ENCODE measurements at places on chromosomes 1 and 21.
A peak's percentile ranks its signal among the peaks of the same experiment; 100 is the strongest.

- DNase-seq = no peak
Observed at GRCh38 chr1:51850420-51851223, 27.9 kb downstream of the NRDC start.

DNA sequence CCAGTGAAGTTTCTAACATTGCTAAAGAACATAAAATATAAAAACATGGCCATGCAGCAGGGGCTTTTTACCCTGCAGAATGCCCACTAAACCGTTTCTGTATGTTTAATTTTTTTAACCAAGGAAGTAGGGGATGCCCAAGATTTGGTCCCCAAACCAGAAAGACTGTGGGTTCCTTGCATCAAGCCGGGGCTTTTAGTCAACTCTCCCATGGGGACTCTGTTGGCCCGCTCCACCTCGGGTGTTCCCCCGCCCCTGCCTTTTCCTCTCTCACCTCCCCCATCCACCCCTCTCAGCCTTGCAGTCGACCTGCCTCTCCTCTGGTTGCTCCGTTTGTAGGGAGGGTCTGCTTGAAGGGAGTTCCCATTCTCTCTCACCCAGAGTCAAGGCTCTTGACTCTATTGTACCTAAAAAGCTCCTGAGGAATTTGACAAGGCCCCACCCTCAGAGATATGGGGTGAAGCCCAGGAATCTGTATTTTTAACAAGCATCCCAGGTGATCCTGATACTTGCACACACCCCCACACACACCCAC is 117.5 kb downstream of the TOMM20 start:
- peak; percentile 53 for DNase-seq

DNA sequence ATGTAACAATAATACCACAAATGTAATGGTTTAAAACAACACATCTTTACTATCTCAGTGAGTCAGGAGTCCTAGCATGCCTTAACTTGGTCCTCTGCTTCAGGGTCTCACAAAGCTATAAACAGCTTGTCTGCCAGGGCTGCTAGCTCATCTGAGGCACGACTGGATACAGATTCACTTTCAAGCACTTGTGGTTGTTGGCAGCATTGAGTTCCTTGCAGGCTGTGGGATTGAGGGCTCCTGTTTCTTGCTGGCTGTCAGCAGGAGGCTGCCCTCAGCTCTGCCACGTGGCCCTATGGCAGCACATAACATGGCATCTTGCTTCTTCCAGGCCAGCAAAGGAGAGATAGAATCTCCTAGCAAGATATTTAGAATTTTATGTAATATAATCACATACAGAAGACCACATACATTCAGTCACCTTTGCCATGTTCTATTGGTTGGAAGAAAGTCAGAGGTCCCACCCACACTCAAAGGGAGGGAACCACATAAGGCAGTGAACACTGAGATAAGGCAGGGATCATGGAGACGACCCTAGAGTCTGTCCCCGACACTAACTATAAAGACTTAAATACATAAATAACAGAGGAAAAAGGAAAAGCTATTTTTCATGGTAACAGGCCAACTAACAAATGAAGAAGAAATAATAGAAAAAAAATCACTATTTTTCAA is 18.9 kb upstream of the IPP start:
- DNase-seq = no peak

DNA sequence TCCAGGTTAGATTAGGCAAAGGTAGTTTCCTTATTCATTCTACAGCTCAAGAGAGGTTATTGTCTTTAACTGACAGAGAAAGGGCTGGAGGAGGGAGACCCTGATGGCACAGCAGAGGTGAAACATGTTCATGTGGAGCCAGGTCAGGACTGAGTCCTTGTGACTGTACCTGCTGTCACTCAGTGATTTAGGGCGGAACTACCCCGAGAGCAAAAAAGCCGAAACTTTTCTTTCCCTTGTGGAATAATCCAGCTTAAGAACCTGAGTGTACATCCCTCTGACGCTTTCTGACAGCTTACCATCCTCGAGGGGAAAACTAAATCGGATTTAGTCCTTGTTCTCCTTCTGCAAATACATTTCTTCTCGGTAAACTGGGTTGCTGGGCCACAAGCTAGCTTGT is 273.2 kb downstream of the BACH1 start:
- no peak for DNase-seq

GRCh38 chr21:17427831-17428483 is 84.9 kb upstream of the CXADR start:
- DNase-seq = no peak

- DNase-seq = no peak
Observed at GRCh38 chr1:158248771-158249170, 5.5 kb upstream of the CD1A start.

- no peak for DNase-seq
Observed at GRCh38 chr1:83932281-83932680, 66.7 kb downstream of the TTLL7 start.

- DNase-seq = peak; percentile 44
Observed at GRCh38 chr1:92973203-92973897, 12.1 kb upstream of the DIPK1A start.

DNA sequence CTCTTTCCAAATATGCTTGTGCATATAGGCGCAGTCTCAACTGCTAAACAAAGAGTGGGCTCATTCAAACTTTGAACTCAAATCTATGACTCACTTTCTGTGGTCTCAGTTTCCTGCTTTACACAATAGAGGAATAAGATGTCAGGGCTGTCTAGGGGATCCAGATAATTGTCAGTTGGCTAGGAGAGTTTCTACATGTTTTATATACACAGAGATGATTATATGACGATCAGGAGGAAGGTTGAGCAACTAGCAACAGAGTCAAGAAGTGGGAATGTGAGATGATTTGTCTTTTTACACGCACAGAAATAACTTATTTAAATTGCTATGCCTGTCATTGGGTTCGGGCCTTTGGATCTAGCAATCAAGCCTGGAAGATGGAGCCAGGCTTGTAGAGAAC is 299.4 kb upstream of the LYPLAL1 start:
- DNase-seq = no peak

GRCh38 chr1:236848274-236848923 is 53.3 kb downstream of the MTR start:
- no peak for DNase-seq

GRCh38 chr1:15953294-15953771 is 22.6 kb downstream of the ZBTB17 start:
- DNase-seq = no peak

DNA sequence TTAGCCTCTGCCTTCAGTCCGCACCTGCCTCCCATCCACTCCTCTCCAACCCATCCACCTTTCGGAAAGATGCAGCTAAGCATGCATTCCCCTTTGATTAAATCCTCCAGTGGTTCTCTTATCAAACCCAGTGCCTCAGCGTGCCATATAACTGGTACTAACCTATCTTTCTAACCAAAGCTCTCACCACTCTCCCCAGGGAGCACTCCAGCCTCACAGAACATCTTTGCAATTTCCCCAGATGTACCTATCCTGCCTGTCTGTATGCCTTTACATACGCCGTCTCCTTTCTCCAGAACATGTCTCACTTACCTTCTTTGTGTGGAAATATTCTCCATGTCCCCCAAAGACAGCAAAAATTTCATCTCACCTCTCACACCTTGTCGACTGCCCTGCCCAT is 80.0 kb downstream of the SLC25A24 start:
- DNase-seq = no peak

- DNase-seq = no peak
Observed at GRCh38 chr21:15552914-15553494, 176.8 kb upstream of the USP25 start.

DNA sequence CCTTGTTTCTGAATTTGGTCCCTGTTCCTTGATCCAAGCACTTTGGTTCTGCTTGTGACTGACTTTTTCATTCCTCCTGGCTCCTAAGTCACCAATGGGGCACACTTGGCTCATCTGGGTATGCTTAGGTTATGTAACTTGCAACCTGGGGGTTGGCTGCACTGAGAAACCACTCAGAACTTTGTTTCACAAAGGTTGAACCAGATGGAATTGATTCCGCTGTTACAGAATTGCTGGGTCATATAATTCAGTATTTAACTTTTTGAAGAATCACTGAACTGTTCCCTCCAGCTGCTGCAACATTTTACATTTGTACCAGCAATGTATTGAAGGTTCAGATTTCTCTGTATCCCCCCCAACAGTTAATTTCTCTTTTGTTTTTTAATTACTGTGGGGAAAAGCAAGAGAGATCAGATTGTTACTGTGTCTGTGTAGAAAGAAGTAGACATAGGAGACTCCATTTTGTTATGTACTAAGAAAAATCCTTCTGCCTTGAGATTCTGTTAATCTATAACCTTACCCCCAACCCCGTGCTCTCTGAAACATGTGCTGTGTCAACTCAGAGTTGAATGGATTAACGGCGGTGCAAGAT is 9.6 kb upstream of the NVL start:
- no peak for DNase-seq

DNA sequence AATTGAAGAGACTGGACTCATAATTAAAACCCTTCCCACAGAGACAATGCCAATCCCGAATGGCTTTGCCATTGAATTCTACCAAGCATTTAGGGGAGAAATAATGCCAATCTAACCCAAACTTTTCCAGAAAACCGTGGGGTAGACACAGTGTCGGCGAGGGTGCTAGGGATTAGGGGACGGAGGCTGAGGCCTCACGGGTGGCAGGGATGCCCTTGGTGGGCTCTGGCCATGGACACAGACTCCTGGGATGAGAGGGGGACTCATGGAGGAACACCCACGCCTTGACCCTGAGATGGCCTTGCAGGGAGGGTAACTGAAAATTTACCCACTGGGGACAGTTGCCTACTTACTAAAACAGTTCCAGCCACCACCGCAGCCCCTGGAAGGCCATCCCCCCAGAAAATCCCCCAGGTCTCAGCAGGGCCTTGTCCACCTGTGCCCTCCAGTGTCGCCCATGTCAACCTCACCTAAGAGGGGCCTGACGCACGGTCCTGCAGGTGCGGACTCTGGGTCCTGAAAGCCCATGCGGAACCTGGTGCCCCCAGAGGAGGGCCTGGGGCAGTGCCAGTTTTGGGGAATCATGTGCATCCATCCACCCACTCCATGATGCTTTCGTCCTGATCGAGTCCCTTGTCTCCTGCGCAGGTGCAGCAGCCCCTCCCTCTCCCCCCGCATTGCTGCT is 1.9 kb downstream of the KRTAP10-5 start:
- no peak for DNase-seq

- DNase-seq = no peak
Observed at GRCh38 chr1:43128816-43129215, 43.3 kb downstream of the EBNA1BP2 start.

DNA sequence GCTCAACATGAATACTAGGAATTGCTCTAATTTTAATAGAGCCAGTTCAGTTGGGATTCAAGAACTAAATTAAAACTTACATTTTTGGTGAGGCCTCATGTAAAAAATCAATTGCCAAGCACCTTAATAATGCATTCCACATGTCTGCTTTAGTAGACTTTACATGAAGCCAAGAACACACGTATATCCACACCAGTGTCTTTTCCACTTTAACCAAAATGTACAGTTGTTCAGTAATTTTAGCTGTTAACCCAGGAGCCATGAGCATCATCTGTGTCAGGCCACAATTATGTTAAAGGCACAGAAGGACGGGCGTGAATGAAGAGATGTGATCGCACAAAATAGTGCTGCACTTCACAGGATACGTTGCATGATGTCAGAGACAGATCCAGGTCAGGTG is 136.7 kb downstream of the TLR5 start:
- DNase-seq = no peak

- DNase-seq = no peak
Observed at GRCh38 chr1:230875370-230875769, 7.0 kb upstream of the C1orf198 start.

- no peak for DNase-seq
Observed at GRCh38 chr1:180258935-180259334, 28.9 kb downstream of the LHX4 start.

DNA sequence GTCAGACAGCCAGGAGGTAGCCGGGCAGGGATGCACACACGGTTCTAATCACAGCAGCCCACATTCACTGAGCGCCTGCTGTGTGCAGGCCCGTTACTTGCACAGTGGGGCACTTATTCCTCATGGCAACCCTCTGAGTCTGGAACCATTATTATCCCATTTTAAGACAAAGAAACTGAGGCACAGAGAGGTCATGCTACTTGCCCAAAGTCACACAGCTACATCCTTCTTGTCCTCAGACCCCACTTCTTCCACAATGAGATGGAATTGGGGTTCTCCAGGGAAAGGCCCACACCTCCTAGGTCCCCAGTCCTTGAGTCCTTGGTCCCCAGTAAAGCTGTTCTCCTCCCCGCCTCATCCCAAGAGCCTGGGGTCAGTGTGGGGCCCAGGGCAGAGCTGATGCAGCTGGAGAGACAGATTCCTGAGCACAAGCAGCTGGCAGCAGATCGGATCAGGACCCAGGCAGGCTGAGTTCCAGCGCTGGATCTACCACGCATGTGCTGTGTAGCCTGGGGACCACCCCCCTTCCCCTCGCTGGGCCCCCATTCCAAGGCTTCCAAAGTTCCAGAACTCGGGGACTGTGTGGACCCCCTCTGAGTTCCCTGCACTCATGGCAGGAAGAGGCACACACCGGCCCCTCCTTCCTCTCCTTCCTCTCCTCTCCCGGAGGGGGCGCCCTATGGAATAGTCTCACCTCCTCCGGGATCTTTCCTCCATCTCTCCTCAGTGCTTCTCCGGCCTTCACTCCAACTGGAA is 393.4 kb downstream of the MATN1 start:
- no peak for DNase-seq

DNA sequence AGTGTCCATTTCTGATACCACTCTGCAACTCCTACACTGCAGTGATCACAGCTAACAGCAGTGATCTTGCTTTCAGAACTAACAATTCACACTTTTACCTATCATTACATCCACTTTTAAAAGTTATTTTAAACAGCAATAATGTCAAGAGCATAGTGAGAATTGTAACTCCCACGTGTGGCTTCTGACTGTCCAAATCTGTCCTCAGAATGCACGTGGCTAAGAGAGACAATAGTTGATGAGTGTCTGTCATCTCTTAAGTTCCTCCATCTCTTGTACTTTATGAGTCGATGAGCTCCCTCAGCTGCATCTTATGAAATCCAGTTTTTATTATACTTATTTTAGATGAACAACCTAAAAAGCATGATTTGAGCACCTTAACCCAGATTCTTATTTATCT is 16.5 kb upstream of the CFHR5 start:
- DNase-seq = no peak

- DNase-seq = no peak
Observed at GRCh38 chr21:27581168-27581567, 614.3 kb upstream of the ADAMTS5 start.

- no peak for DNase-seq
Observed at GRCh38 chr1:151661751-151662150, 49.9 kb downstream of the SNX27 start.

DNA sequence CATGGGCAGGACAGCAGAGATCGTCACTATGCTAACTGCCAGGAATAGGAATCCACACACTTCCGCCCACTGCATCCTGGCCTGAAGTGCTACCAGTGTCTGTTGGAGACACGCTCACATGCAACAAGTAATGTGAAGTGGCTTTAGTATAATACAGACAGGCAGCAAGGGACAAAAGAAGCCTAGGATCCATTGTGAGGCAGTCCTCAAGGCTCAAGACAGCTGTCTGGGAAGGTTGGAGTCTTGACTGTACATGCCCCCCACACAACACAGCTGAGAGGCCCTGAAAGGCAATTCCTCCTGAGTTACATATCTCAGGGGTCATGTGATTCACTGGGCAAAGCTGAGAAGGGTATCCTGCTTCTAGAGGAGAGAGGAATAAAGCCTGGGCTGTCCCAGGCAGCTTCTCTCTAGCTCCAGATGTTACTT is 39.9 kb upstream of the CD1D start:
- DNase-seq = no peak
